HT1080 (cell line): ENCODE measurements at places on chromosomes 2 and 18. TPM values are rescaled to one million over a fixed set of nuclear protein-coding genes. Genes with fewer than 3 reads are reported as not detected.

Gene CCT7
- 813 and 842 TPM in 2 replicates for total RNA-seq

DNA sequence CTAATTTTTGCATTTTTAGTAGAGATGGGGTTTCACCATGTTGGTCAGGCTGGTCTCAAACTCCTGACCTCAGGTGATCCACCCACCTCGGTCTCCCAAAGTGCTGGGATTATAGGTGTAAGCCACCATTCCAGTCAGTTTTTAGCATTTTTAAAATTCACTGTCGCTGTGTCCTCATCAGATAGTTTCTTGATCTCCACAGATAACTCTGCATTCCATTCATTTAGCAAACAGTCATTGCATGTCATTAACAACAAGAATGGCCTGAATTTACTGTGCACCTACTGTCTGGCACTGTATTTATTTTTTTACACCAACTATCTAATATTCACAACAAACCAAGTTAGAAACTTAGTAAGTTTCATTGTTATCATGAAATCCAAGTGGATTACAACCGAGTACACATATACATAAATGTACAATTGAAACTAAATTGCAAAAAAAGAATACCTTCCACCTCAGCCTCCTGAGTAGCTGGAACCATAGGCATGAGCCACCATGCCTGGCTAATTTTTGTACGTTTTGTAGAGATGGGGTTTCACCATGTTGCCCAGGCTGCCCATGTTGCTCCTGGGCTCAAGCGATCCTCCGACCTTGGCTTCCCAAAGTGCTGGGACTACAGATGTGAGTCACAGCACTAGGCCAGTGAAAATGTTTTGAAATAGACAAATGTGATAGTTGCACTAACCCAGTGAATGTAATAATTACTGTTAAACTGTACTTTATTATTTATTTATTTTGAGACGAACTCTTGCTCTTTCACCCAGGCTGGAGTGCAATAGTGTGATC is 4.3 kb downstream of the MCEE start:
- no peak for DNase-seq

DNA sequence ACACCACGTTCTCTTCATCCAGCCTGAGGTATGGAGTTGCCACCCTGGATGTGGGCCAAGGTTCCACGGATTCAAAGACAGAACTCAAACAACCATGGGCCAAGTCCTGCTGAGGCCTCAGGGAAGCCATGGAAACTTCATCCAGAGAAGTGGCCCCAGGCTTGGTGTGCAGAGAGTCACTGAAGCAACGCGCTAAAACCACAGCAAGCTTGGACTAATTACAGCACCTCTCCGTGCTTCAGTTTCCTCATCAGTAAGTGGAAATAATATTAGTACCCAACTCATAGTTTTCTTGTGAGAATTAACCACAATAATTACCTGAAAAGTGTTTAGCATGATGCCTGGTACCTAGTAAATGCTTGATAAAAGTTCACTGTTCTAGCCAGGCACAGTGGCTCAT is 19.2 kb upstream of the AP1S3 start:
- DNase-seq: no peak

Gene PARD6G
- total RNA-seq: 3.3 and 3.9 TPM in 2 replicates

DNA sequence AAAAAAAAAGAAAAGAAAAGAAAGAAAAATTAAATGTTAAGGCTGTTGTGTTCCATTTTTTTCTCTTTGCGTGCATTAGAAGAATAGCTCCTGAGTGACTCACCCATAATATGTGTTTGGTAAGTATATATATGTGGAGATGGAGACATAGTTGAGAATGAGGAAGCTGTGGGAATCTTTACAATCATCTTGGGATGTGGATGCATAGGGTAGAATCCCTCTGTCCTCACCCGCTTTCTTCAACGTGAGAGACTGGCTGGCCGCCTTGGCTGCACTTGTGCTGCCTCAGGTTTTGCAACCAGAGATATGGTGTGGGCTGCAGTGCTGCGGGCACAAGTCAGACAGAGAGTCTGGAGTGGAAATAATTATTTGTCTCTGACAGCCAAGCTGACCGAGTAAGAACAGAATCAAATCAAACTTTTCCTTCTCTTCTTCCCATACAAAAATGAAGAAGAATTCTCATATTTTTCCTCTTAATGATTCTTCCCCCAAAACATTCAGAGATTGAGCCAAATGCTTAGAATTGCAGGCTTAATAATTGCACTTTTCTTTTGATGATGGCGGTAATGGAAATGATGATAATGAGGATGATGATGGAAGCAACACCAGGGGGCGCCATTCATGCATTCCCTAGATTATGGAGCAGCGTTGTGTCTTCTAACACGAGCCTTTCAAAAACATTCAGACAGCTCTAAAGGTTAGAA is 48.5 kb downstream of the SERPINB7 start:
- DNase-seq: peak; percentile 26

Gene SMC6
- total RNA-seq: 18.0 and 19.6 TPM in 2 replicates

Gene MTA3
- 14.0 and 24.0 TPM in 2 replicates for total RNA-seq

Gene NOSTRIN
- total RNA-seq: not detected in 2 replicates

- DNase-seq: no peak
These were observed 20.7 kb upstream of the B3GNT7 start for GRCh38 chr2:231374771-231375170.

DNA sequence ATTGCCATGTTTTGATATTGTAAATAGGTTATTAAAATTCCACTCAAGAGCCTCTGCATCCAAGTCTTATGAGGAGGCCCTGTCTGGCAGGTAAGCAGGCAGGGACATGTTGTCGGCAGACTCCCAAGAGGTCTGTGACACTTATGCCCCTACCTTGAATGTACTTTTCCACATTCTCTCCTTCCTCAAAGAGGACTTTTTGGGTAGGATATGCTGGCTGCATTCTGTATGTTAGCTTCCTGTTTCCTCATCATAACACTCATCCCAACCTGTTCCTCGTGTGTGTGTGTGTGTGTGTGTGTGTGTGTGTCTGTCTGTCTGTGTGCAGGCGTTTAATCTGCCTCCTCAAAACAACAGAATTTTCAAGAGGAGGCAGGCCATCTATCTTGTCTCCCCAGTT is 75.3 kb downstream of the USP40 start:
- no peak for DNase-seq

DNA sequence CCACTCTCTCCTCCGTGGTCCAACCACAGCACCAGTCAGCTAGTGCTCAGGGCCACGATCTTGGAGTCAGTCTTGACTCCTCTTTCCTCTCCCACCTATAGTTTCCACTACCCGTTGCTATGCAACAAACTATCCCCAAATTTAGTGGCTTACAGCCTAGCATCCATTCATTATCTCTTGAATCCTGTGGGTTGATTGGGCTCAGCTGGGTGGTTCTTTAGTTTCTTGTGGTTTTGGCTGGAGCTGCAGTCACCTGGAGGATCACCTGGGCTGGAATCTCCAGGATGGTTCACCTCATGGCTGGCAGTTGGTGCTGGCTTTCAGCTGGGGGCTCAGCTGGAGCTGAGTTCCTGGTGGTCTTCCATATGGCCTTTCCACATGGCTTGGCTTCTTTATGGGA is 149.9 kb downstream of the ASB1 start:
- no peak for DNase-seq

DNA sequence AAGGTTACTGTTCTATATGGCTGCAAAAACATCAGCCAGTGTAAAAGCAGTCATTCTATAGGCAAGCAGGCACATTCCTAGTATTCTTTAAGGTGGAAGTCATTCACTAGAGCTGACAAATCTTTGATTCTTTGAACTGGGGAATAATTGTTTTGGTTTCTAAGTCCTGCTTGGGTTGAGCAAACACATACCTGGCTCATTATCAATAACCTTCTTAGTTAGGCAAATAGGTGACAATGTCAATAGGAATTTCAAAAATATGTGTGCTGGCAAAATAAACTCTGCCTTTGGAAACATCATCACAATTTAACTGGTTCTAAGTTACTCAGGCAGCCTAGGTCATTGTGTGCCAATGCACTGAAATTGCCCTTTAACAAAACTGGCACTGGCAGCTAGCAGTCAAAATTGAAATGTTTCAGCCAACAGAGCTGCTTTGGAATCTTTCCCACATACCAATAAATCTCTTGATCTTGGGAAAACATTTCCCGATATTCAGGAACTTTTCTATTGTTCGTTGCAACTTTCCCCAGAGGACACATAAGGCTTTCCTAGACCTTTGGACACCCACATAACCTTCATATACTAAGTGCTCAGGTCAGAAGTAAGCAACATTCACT is 402.0 kb upstream of the MMADHC start:
- peak; percentile 48 for DNase-seq

DNA sequence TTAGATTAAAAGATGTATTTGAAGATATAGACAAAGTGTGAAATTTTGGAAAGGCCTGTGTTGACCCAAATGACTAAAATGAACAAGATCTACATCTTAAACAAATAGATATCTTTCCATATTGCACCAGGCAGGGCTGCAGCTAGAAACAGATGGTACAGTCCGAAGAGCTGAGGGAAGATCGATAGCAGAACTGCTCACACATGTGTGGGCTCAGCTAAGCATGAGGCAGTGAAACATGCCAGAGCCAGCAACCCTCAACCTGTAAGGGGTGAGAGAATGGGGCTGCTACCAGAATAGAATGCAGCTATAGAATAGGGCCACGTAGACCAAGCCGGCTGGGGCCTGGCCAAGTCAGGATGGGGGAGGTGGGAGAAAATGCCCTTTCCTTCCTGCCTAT is 87.8 kb downstream of the SLC5A7 start:
- no peak for DNase-seq

DNA sequence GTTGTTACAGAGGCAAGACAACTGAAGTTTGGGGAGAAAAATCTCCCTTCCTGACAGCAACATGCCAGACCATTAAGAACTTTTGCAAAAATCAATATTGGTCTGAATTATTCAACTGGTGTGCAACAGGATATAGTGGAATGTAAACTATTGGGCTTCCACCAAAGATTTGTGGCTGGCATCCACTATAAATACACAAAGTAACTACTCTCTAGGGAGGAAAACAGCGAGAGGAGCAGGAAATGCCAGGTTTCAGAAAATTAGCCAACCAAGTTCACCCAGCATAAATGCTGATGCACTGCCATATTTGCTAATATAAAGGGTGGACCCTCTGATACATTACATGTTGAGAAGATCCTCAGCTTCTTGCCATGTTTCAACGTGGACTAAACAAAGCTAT is 267.6 kb upstream of the LYPD1 start:
- DNase-seq: no peak

DNA sequence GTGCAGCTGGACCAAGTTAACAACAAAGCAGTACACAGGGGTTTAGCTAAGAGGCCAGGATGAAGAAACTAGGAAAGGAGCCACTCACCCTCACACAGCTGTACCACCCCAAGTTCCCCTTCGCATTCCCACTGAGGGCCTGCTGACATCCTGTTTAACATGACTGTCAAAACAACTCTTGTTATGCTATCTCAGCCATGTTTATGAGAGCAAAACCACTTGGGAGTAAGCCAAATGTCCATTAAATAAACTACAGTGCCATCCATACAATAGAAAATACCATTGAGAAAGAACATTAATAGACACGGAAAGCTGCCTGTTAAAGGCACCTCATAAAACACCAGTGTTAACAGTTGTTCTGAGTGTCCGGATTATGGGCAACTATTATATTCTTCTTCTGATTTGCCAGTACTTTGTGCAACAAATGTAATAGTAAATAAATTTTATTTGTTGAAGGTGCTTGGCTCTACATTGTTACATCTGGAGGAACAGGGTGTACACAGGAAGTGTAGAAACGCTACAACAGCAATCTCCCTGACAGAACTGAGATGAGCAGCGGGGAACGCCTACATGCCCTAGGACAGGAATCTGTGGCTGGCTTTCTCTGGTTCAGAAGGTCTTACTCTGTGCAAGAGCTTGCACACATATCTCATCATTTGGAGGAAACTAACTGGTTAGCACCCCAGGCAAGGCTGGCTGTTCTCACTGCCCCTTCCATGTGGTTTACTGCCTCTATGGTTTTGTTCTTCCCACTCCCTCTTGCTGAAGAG is 85.6 kb downstream of the EHD3 start:
- peak; percentile 48 for DNase-seq

DNA sequence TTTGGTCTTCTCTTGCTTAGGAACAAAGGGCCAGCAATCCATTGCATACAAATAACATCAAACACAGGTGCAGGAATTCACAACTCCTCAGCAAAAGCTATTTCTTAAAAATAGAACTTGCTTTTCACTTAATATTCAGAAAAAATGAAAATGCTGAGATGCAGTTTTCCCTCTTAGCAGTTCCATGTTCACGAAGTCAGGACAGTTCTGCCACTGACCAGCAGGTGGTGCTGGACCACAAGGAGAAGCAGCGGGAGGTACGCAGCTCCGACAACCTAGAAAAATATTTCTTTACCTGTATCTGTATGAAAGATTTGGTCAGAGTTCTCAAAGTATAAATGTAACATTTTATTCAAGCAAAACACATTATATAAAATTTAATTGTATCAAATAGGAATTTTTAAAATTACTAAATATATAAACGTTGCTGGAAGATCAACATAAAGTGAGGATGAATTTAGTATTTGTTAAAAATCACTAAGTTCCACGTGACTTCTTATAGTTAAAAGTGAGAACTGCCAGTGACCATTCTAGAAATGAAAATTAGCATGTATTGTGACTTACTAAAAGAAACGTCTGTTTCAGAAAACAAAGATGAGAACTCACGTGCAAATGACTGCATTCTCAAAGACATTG is 48.8 kb downstream of the ADNP2 start:
- peak; percentile 39 for DNase-seq

DNA sequence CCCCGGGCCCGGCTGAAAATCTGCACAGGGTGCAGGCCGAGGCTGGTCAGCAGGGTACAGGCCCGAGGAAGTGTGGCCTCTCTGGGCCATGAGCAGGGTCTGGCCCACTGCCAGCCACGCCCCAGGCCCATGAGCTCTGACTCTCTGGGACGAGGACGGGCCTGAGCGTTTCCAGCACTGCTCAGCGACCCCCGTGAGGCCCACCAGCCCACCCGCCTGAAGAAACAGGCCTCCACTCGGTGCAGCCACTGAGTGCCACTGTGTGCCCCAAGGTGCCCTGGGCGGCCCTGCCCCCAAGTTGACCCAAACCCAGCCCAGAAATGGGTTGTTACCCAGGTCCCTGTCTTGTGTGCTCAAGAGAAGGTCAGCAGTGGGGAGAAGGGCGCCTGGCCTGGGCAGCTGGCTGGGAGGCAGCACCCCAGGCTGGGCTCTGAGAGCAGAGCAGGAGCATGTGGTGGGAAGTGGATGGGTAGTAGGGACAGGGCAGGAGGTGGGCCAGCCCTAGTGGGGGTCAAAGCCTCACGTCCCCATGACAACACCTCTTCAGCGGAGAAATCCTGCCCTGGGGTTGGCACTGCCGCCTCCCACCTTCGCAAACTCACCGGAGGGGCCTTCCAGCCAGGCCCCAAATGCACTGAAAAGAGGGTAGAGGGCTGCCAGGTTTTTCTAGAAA is 2.1 kb upstream of the SNED1 start:
- DNase-seq: no peak

DNA sequence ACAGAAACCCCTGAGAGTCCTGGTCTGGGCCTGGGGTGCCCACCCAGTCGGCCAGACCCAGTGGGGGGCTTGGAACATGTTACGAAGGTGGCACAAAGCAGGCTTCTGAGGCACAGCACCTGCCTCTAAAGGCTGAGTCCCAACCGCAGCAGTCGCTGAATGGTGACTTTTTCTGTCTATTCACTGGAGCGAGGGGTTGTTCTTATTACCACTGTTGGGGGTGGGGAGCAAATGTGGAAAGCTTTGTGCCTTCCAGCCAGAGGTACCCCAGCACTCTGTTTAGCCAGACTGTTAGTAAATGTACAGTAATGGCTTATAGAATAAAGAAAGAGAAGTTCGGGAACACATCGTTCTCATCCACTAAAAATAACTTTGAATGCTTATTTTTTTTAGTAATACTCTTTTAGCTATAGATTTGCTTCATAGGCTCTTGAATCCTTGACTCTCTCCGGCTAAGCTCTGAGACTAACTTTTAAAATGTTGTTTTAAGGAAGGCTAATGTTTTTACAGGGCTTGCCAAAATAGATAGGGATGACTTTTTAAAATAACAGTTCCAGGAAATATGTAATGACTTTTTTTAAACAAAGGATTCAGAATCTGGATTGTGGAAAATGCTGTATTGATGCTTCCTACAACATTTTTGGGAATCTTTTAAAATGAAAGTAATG is 23.4 kb upstream of the PTPN2 start:
- DNase-seq: no peak
